Lower lobe of right lung (tissue), 2 donors: ENCODE measurements at places on chromosomes 13 and 19.
A peak's percentile ranks its signal among the peaks of the same experiment; 100 is the strongest.

DNA sequence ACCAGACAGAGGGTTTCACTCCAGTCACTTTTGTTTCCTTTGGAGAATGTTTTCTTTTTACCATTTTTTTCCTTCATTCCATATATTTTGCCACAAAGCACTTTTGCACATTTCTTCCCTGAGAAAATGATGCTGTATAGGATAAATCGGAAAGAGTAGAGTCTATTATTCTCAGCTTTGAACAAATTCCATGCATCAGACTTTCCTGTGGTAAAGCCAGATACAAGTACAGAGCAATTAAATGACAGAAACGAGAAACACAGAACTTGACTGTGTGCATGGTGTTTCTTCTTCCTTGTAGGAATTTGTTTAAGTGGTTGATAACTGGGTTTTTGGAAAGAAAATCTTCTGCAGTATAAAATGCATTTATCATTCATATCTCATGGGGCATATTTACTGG is 107.4 kb upstream of the CSNK1A1L start:
- no peak for DNase-seq

- DNase-seq = no peak
Measured at GRCh38 chr13:94550062-94550738, 45.8 kb downstream of the TGDS start.

DNA sequence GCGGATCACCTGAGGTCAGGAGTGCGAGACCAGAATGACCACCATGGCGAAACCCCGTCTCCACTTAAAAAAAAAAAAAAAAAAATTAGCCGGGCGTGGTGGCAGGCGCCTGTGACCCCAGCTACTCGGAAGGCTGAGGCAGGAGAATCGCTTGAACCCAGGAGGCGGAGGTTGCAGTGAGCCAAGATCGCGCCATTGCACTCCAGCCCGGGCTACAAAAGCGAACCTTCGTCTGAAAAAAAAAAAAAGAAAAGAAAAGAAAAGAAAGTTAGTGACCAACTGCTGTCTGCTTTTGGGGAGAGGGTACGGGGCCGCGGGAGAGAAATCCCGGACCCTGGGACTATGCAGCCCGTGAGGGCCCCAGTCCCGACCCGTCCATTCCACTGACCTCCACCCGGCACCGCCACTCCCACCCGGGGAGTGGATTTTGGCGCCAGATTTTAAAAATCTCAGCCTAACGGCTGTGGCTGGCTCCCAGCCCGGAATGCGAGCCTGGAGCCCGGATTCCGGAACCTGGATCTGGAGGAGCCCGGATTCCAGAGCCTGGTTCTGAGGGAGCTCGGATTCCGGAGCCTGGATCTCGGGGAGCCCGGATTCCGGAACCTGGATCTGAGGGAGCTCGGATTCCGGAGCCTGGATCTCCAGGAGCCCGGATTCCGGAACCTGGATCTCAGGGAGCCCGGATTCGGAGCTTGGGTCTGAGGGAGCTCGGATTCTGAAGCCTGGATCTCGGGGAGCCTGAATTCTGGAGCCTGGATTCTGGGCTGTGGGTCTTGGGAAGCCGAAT is 6.1 kb upstream of the LMNB2 start:
- peak; percentile 88 for DNase-seq

GRCh38 chr13:20035130-20035529 is 76.6 kb downstream of the ZMYM2 start:
- DNase-seq = no peak

- peak; percentile 66 for DNase-seq
Measured at GRCh38 chr19:14402332-14403144, 16.6 kb downstream of the DDX39A start.

DNA sequence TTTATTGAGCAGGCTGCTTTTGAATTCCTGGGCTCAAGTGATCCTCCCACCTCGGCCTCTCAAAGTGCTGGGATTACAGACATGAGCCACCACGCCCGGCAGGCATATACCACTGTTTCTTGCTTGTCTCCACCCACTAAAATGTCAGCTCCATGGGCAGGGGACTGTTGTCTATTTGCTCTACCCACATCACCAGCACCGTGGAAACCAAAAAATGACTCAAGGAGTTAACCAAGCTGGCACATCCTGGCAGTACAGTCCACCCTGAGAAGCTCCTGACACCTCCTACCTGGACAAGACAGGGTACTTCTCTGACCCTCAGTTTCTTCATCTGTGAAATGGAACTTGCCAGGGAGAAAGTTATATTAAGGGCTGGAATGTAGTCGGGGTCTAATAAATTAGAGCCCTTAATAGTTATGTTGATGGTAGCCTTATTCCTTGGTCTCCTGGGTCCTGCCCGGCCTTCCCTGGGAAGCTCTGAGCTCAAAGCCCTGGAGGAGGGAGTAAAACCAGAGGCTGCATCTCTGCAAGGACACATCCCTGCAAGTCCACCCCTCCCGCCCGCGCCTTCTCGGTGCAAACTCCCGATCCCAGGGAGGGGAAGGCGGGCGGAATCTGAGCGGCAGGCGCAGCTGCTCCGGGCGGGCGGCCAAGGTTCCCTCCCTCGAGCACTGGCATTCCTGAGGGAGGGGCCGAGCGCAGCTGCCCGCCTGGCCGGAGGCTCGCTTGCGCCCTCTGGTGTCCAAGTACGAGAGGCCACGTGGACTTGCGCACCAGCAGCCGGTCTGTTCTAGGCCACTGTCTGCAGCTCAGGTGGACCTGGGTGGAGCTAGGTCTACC is 14.1 kb downstream of the RDH8 start:
- peak; percentile 96 for DNase-seq

DNA sequence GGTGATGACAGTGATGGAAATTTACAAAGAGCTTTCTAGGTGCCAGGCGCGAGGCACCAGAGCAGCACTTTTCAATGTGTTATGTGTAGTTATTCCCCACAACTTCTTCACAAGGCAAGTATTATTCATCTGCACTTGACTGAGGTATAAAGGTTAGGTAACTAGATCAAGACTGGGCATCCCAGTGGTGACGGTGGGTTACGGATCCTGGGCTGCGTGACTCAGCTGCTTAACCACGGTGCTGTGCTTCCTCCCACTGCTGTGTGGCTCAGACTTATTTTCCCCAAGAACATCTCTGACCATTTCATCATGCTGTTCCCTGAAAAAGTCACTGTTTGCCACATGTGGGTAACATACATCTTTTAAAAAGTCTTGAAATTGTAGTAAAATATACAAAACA is 19.3 kb downstream of the EDDM13 start:
- DNase-seq = no peak

DNA sequence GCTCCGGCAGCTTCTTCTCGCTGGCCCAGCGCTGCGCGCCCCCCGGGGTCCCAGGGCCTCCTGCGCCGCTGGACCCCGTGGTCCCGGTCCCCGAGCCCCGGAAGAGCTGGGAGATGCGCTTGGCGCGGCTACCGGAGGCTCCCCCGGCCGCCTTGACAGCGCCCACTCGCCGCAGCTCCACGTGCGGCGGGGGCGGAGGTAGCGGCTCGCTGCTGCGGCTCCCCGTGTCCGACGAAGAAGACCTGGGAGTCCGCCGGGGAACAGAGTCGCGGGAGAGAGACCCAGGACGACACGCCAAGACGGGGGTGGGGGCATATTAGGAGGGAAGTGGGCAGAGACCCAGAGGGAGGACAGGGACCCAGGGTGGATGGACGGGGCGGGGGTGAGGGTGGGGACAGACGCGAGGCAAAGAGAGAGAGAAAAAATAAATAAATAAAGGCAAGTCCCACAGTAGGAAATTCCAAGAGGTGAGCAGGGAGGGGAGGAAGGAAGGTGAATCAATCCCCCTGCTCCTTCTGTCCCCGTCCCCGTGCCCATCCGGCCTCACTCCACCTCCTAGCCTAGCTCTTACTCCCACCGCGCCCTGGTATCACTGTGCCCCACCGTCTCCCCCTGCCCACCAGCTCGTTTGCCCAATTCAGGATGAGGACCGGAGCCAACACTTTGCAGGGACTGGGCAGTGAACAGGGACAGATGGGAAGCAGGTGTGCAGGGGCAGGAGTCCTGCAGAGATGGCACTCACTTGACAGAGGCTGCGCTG is 826 bp downstream of the RASIP1 start:
- DNase-seq = no peak

GRCh38 chr19:43380008-43380407 is 26.5 kb downstream of the CD177 start:
- DNase-seq = no peak

DNA sequence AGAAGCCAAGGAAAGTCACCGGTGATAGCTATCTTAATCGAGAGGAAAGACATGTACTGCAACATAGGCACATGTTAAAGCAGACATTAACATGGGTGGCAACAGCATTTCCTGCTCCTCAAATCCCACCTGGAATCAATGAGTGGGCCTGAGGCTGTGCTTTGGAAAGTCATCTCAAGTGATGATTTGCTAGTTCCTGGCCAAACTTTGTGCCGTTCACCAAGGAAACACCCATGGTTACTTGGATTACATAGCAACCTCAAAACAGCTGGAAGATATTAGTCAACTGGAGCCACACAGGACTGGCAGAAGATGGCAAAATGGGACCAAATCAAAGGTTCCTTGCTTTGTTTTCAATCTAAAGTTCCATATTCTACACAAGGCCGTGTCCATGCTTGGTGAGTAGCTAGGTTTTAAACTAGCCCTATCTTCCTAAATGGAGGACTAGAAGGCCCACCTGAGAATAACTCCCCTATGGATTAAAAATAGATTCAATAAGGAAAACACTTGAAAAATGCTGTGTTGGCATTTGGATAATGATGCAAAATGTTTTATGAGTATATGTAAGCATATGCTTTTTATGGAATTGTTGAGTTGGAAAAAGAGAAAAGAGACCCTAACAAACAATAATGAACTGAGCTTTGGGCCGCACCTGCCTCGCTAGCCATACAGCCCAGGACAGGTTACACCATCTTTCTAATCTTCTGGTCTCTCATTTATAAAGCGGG is 144.5 kb downstream of the RGCC start:
- DNase-seq = no peak

DNA sequence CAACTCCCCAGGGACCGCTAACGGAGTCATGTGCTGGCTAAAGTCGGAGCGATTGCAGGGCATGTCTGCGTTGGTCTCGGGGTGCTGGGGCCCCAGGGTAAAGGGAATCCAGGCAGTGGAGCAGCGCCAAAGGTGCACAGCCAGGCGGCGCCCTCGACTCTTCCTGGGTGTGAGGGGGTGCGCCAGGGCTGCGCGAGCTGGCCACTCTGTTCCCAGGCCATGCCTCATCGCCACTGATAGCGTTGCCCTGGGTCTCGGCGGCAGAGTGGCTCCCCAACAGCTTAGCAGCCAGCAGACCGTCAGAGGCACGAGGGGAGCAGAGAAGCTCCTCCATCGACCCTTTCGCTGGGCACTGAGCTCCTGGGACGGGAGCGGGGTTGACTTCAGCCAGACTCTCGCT is 152.7 kb downstream of the B3GLCT start:
- DNase-seq = no peak

DNA sequence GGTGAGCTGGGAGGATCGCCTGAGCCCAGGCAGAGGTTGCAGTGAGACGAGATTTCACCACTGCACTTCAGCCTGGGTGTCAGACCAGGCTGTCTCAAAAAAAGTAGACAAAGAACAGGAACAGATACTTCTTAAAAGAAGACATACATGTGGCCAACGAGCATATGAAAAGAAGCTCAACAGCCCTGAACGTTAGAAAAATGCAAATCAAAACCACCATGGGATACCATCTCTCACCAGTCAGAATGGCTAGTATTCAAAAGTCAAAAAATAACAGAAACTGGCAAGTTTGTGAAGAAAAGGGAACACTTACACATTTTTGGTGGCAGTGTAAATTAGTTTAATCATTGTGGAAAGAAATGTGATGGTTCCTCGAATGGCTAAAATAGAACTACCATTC is 3.0 kb upstream of the LGALS14 start:
- no peak for DNase-seq

DNA sequence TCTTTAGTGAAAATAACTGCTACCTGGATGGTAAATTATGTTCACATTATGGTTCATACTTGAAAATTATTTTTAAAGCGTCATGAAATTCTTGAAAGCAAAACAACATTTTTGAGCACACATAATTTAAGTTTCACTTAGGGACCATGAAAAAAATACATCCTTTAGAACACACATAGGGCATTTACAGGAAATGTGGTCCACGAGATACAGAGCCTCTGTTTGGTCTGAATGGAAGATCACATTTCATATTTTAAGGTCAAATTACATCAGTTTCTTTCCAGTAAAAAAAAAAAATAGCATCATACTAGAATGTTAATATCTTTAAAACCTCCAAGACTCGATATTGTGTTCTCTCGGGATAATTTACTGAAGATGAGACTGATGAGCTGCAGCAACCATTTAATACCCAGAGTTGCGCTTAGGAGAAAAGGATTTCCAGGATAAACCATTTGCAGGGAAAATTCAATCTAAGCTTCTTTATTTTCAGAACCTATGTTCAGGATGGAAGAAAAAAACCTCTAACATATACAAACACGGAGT is 720.7 kb downstream of the DIAPH3 start:
- DNase-seq = no peak

DNA sequence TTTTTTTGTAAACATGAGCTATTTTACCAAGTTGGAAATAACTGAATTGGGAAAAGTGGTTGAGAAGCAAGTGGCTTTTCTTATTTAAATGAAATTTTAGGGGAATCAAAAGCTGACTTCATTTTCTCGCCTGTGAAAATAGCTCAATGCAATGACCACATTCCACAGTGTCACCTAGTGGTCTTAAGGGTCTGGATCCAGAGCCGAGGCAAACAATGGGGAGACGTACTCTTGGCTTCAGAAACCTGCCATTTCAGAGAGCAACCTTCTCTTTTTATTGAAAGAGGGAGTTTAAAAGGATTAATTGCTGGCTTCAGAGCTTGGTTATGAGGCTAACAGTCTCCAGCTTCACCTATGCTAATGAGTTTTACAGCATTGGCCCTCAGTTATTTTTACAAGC is 39.7 kb upstream of the RXFP2 start:
- DNase-seq = no peak

DNA sequence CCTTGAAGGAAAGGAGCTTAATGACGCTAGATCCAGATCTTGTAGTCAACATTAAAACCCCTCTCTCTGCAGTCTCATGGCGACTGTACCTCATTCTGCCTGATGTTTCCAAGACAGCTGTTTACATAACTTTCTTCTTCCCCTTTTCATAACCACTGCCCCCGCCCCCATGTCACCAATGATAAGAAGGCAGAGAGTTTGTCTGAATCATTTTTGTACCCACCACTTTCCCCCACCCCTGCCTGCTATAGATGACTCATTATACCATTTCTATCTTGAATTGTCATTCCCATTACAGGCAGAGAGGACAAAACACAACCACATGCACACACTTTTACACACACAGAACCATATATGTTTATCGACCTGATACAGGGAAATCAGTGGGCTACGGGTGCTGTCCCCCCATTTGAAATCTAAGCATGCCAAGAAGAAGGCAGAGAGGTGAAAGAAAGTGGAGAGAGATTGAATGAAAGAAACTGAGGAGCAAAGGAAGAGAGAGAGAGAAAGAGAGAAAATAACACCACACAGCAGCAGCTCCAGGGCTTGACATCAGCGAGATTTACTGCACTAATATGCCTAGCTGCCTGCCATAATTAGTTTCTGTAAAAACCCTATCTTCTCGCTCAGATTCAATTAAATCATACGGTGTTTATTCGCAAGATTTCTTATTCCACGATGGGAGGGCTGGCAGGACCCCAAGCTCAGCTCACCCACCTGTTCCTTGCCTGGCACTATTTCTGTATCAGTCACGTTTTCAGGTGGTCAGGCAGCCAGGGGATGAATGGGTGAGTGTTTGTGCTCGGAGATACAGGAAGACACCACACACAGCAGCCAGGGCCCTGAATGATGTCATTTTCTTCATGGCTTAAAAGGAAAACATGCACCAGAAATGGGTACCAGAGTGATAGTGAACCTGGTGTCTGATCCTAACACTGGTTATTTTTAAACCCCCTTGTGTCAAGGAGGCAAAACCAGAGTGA is 114.3 kb upstream of the SERP2 start:
- DNase-seq = peak; percentile 68

- no peak for DNase-seq
Measured at GRCh38 chr13:95245071-95245470, 56.2 kb downstream of the ABCC4 start.
